ENCODE measurements at places on chromosomes 12 and 14.

GRCh38 chr12:131550121-131550520 lies 160.8 kb upstream of the SFSWAP start:
- DNase-seq = peak; percentile 16

GRCh38 chr14:91065266-91065665 lies 4.8 kb upstream of the RPS6KA5 start:
- DNase-seq = no peak

DNA sequence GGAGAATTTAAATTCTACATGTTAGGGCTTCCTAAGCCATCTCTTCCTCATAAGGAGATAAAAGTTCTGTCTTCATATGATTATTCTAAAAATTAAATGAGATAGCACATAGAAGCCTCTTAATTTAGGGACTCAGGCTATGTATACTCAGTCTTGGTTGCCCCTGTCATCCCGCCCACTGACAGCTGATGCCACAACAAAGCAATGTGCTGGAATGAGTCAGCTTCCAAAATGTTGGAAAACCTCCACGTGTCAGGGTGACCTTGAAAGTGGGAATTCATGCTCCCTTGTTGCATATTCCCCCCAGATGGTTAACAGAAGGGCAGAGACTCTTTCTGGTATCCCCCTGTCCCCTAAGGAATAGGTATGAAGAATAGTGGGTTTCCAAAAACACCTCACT lies 238.0 kb upstream of the DDHD1 start:
- no peak for DNase-seq

- peak; percentile 14 for DNase-seq
Measured at GRCh38 chr14:91841065-91841464, 26.3 kb downstream of the TC2N start.

- DNase-seq = peak; percentile 83
Measured at GRCh38 chr12:51373187-51373586, 18.0 kb downstream of the GALNT6 start.

Measured in suppressor macrophage (primary cell).